ENCODE measurements at places on chromosomes 7 and 10.
A peak's percentile ranks its signal among the peaks of the same experiment; 100 is the strongest.

GRCh38 chr7:139673230-139673629 lies 104.6 kb downstream of the HIPK2 start:
- no peak for DNase-seq

DNA sequence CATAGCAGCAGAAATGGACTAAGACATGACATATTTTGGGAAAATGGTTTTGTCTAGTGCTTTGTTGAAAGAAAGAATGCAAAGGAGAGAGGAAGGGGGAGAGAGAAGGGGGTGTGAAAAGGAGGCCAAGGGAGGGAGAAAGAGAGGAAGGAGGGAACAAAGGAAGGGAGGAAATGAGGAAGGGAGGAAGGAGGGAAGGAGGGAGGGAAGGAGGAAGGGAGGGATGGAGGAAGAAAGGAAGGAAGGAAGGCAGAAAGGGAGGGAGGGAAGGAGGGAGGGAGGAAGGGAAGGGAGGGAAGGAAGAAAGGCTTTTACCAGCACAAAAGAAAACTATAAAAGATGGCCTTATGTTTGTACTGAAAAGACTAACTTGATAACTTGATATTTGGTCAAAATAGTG lies 65.1 kb upstream of the ST8SIA6 start:
- no peak for DNase-seq

GRCh38 chr7:102191556-102192379 lies 94.9 kb upstream of the SH2B2 start:
- no peak for DNase-seq

DNA sequence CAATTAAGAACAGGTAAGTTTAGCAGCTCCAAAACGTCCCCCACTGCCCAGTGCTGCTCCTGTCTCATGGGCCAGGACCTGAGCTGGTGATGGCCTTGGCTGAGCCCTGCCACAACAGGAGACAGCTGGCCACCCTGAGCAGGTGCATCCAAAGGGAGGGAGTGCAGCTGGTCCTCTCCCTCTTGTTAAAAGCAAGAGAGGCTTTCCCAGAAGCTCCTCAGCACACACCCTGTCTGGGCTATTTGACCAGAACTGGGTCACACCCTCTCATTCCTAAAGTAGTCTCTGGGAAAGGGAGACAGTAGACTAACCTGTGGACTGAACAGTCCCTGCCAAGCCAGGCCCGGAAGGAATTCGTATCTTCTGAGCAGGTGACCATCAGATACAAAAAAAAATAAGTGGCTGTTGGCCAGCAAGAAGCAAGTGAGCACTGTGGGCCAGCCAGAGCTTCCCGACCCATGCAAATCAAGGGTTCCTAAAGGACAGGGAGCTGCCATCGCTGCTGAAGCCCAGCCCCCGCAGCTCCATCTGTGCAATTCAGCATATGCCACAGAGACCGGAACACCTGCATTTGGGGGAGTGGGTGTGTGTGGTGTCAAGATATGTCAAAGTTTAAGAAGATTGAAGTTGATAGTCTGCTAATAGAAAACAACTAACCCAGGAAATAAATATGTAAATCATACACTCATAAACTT lies 2.1 kb upstream of the TMEM72 start:
- no peak for DNase-seq

DNA sequence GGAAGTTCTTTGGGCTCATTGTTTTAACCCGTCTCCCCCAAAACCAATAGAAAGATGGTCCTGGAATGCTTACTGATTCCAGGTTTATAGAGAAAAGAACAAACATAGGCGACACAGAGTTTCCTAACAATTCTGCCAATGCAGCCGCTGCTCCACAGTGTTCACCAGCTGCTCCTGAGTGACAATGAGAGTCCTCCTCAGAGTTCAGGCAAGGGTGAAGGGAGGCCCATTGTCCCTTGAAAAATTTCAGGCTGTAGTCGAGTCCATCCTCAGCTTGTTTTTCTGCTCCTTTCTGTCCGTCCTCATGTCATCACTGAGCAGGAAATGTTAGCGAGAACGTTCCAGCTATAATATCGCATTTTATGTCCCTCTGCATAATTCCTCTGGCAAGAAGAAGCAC lies 537.6 kb downstream of the TCERG1L start:
- no peak for DNase-seq

DNA sequence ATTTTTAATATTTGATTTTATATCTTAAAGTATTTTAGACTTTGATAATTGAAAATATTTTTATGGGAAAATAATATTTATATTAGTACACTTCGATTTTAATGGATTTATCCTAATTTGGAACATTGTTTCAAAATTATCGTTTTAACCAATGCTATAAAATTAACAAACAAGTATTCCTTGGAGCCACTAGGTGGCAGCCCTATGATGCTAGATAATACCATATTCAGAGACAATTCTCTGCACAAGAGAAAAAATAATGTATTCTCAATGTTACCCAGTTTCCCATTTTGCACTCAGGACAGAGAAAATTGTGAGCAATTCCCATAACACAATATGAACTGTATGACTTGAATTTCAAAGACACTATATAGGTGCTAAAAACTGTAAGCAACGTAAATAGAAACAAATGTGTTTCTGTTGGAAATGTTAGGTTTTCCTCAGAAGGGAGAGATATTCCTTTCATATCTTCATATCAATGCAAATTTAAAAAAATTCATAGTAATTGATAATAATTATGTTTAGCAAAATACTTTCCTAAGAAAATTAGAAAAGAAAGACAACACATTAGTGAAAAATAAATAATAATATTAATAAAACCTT lies 237.8 kb downstream of the SEMA3E start:
- DNase-seq, result peak; percentile 35

- DNase-seq, result no peak
Measured at GRCh38 chr10:99326871-99327270, 2.3 kb upstream of the CNNM1 start.

GRCh38 chr7:26664735-26665416 lies 199.5 kb downstream of the SKAP2 start:
- no peak for DNase-seq

All from right lung (tissue), 10 donors.